ENCODE measurements at places on chromosomes 3 and 15. TPM values are rescaled to one million over a fixed set of nuclear protein-coding genes. Genes with fewer than 3 reads are reported as not detected.

Gene NCBP2
- total RNA-seq: 68.5 TPM

Gene GREM1
- 1.2 TPM for total RNA-seq

Gene CFAP91
- 7.3 TPM for total RNA-seq

Gene ADAMTS7
- 20.7 TPM for total RNA-seq

Gene TMEM207
- total RNA-seq: not detected

Gene CCDC66
- 80.1 TPM for total RNA-seq

Gene KIF7
- total RNA-seq: 15.8 TPM

Gene COL8A1
- 40.2 TPM for total RNA-seq

Gene MITF
- total RNA-seq: 38.3 TPM

Gene LRRC2
- 3.6 TPM for total RNA-seq

Gene CSPG4
- total RNA-seq: 25.8 TPM

Gene ACKR2
- total RNA-seq: 1.1 TPM

Gene HDC
- 3.8 TPM for total RNA-seq

Gene TUSC7
- total RNA-seq: not detected

Gene TP63
- 8.9 TPM for total RNA-seq

Gene UBAP1L
- 22.0 TPM for total RNA-seq

Gene SYNM
- 32.7 TPM for total RNA-seq

Gene DAZL
- not detected for total RNA-seq

Gene FETUB
- not detected for total RNA-seq

Gene TOP2B
- total RNA-seq: 321 TPM

Gene CHRNA5
- 3.6 TPM for total RNA-seq

Gene SI
- not detected for total RNA-seq

Gene SH2D7
- total RNA-seq: not detected

Gene HMG20A
- 71.7 TPM for total RNA-seq

Gene UROC1
- 0.11 TPM for total RNA-seq

Gene CCK
- total RNA-seq: 5.6 TPM

Gene SCN5A
- 3.0 TPM for total RNA-seq

Gene GOLGA6A
- total RNA-seq: 0.49 TPM

Gene SENP8
- 4.8 TPM for total RNA-seq

Gene SEMA3G
- total RNA-seq: 9.6 TPM

Gene CHL1
- 78.5 TPM for total RNA-seq

Gene SOX14
- not detected for total RNA-seq

Gene LINGO1
- total RNA-seq: 35.2 TPM

Gene RTP1
- total RNA-seq: not detected

Gene MCF2L2
- total RNA-seq: 21.3 TPM

Gene HIGD2B
- total RNA-seq: not detected

Gene PML
- total RNA-seq: 48.0 TPM

Gene CPNE9
- 3.8 TPM for total RNA-seq

Gene SLC15A2
- total RNA-seq: 28.6 TPM

Gene PAQR9
- 3.6 TPM for total RNA-seq

Gene PPP2R3A
- 25.5 TPM for total RNA-seq

Gene SLC7A14
- total RNA-seq: 4.5 TPM

Gene NR1I2
- 0.38 TPM for total RNA-seq

Gene GABRR3
- total RNA-seq: 25.8 TPM

Gene CRTAP
- 130 TPM for total RNA-seq
